Endodermal cell (in vitro differentiated cells): ENCODE measurements at places on chromosomes 2 and 18.

GRCh38 chr2:168643979-168644378, 158.5 kb upstream of the NOSTRIN start:
- peaks cover 7% of the 10 kb centered on the region for H3K4me1 ChIP-seq
- H3K27ac ChIP-seq = no peak overlapping the region
- DNase-seq = no peak
- H3K4me3 ChIP-seq = no peak overlapping the region
- peaks cover 3% of the 10 kb centered on the region for H3K36me3 ChIP-seq
- H3K27me3 ChIP-seq = no peaks in the 10 kb centered on the region

DNA sequence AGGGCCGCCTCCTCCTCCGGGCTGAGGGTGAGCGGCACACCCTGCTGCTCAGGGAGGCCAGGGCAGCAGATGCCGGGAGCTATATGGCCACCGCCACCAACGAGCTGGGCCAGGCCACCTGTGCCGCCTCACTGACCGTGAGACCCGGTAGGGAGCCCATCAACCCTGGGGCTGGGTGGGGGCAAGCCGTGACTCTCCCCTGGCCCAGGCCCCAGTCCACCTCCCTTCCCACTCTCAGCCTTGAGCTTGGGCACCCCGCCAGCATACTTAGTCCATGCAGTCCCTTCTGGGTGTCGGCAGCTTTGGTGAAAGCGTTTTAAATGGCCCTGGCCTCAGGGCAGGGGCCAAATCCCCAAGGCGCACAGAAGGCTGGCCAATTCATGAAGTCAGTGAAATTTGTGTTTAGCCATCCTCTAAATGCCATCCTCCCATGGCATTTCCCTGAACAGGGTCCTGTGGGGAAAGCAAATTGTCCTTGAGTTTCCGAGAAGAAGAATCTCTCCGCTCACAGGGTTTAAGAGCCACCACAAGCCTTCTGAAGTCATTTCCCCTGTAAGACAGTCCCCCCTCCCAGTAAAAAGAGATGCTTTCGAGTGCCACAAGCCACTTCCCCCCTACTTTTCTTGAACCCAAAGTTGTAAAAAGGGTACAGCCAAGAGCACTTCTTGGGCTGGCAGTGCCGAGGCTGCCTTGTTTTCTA, 17.2 kb downstream of the SPEG start:
- H3K4me1 ChIP-seq = peaks cover 3% of the 10 kb centered on the region
- no peaks in the 10 kb centered on the region for H3K36me3 ChIP-seq
- H3K4me3 ChIP-seq = no peak overlapping the region
- H3K27me3 ChIP-seq = no peaks in the 10 kb centered on the region
- no peak overlapping the region for H3K27ac ChIP-seq

DNA sequence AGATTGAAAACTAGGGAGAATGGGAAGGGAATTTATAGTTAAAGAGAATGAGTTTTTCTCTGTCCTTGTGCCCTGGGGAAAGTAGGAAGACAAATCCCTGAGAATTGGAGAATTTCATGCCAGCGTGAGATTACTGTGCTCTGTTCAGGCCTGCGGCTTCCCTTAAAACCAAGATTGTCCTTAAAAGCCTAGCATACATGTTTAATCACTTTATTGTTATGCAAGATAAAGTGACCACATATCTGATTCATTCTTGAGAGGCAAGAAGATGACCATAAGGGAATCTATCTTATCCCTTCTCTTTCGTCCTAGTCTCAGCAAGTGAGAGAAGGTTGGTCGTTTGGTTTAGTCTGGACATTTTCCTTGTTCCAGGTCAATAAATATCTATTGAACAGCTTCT, 75.9 kb downstream of the ADCYAP1 start:
- H3K4me3 ChIP-seq = no peak overlapping the region
- H3K27me3 ChIP-seq = no peaks in the 10 kb centered on the region
- H3K4me1 ChIP-seq = peaks cover 4% of the 10 kb centered on the region
- DNase-seq = no peak
- H3K36me3 ChIP-seq = no peaks in the 10 kb centered on the region
- H3K27ac ChIP-seq = no peak overlapping the region

DNA sequence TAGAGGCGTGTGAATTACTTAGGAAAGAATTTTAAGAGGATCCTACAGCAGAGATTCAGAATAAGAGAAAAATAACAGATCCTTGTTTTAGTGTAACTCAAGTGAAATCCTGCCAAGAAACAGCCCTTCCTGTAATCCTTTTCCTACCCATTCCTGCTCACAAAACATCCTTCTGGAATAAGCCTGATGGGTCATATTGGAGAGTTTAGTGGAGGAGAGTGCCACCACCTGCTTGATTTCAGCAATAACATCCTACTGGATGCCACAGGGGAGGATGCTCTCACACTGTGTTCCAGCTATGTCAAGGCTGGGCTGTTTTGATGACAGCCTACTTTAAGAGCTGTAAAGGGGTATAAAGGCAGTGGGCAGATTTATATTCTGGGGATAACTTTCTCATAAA, 54.8 kb upstream of the CCDC178 start:
- peak; percentile 81 for DNase-seq
- no peak overlapping the region for H3K4me3 ChIP-seq
- no peaks in the 10 kb centered on the region for H3K4me1 ChIP-seq
- no peak overlapping the region for H3K27ac ChIP-seq
- H3K27me3 ChIP-seq = no peaks in the 10 kb centered on the region
- H3K36me3 ChIP-seq = no peaks in the 10 kb centered on the region

DNA sequence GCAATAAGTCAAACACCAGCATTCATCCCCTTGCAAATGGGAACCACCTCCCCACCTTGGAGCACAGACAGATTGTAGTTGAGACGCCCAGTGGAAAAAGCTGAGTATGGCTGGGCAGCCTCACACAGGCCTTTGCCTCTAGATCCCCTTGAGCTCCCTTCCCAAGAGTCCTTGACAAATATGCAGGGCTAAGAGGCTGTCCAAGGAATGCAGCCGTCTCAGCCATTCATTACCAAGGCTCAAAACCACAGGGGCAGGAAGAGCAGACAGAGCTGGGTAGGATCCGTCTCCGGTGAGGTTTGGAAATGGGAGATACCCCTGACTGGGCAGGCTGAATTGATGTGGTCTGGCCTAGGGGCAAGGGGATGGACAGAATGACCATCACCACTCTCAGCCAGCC, 557.1 kb downstream of the TNS1 start:
- no peak for DNase-seq
- no peak overlapping the region for H3K4me3 ChIP-seq
- no peak overlapping the region for H3K27ac ChIP-seq

DNA sequence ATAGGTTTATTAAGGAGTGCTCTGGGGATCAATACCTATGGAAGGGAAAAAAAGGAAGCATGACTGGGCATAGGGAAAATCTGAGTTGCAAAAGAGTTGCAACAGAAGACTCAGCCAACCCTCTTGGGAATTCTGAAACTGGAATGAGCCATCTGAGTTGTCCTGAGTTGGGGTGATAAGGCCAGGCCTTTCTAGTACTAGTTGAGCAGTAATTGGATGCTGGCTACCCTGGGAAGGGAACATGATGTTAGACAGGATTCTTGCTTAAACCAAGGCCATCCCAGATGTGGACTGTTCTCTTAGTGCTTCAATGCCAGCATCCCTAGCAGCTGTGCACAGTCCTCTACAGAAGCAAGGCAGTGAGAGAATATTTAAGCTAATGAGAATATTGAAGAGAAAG, 348.8 kb upstream of the GULP1 start:
- DNase-seq = no peak
- no peaks in the 10 kb centered on the region for H3K27me3 ChIP-seq
- H3K36me3 ChIP-seq = no peaks in the 10 kb centered on the region
- H3K27ac ChIP-seq = no peak overlapping the region
- no peak overlapping the region for H3K4me3 ChIP-seq

- no peaks in the 10 kb centered on the region for H3K27me3 ChIP-seq
- no peak overlapping the region for H3K27ac ChIP-seq
- H3K36me3 ChIP-seq = no peaks in the 10 kb centered on the region
- H3K4me3 ChIP-seq = no peak overlapping the region
These were observed 162.3 kb upstream of the ZSWIM2 start for GRCh38 chr2:187011206-187011832.

DNA sequence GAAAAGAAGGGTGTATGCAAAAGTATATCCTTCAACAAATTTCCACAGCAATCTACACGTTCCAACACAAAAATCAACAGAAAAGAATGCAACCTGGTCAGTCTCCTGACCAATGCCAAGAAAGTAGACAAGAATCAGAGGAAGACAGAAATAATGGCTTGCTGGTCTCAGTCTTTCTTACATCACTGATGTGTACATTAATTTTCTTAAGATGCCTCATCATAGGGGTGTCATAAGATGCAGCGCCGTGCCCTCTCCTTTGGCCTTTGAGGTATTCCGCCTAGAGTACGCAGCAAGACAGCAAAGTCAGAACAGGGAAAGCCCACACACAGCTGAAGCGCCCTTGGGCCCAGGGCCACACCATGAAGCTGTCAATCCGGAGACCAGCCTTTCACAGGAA, 112.9 kb downstream of the RIF1 start:
- H3K4me3 ChIP-seq = no peak overlapping the region
- no peak for DNase-seq
- no peaks in the 10 kb centered on the region for H3K36me3 ChIP-seq
- H3K27ac ChIP-seq = no peak overlapping the region

GRCh38 chr2:120607506-120607905, 128.2 kb upstream of the GLI2 start:
- no peak overlapping the region for H3K4me3 ChIP-seq
- H3K27me3 ChIP-seq = no peaks in the 10 kb centered on the region
- DNase-seq = no peak
- H3K36me3 ChIP-seq = no peaks in the 10 kb centered on the region
- H3K27ac ChIP-seq = no peak overlapping the region
- H3K4me1 ChIP-seq = no peaks in the 10 kb centered on the region

DNA sequence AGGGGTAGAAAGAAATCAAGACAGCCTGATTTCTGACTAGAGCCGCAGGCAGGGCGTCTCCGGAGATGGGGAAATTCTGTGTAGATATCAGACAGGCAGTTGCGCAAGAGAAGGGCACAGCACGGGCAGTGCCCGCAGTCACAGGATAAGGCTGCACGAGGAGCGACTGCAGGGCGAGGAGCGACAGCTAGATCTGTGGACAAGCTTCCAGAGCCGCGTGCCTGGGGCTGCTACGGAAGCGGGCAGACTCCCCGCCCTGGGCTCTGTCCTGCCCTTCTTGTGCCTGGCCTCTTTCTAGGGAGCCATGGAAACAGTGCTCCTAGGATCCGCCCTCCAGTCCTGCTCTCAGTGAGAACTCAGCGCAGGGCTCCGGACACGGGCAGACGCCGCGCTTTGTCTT, 12.6 kb downstream of the MC5R start:
- no peaks in the 10 kb centered on the region for H3K4me1 ChIP-seq
- DNase-seq = no peak
- no peak overlapping the region for H3K4me3 ChIP-seq
- no peaks in the 10 kb centered on the region for H3K27me3 ChIP-seq
- H3K36me3 ChIP-seq = no peaks in the 10 kb centered on the region

DNA sequence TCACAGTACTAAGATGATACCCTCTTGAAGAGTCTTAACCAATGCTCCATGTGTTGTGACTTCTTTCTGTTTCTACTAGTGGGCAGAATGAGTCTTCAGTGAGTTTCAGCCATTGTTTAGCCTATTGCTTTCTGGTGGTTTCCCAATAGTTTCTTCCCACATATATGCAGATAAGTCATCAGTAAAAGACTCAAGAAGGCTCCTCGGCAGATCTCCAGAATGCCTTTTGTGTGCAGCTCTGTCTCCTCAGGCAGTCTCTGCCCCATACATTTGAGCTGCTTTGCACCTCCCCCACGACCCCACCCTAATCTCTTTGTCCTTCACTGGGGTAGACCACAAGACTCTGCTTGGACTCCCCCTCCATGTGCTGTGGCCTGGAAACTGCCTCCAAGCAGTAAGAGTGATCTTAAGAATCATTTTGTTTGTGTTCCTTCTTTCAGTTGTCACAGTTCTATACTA, 71.6 kb upstream of the CHRNA1 start:
- H3K4me1 ChIP-seq = no peaks in the 10 kb centered on the region
- DNase-seq = no peak
- no peaks in the 10 kb centered on the region for H3K36me3 ChIP-seq
- H3K4me3 ChIP-seq = no peak overlapping the region
- no peaks in the 10 kb centered on the region for H3K27me3 ChIP-seq

DNA sequence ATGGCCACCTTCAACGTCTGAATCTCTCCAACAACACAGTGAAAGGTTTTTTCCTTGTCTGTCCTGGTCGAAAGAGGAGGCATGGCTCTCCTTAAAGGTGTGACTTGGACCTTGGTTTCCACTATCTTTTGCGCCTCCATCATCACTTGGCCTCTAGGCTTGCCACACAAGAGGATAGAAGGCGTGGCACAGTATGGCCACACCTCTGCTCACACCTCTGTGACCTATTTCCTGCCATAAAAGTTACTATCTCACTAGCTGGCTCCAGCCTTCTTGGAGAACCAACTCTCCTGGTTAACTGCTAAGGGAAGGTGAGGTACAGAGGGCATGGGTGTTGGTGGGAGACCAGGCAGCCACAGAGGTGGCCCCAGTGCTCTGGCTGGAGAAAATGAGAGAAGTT, 165.9 kb downstream of the UXS1 start:
- H3K4me3 ChIP-seq = no peak overlapping the region
- no peak for DNase-seq
- no peaks in the 10 kb centered on the region for H3K36me3 ChIP-seq
- no peak overlapping the region for H3K27ac ChIP-seq

DNA sequence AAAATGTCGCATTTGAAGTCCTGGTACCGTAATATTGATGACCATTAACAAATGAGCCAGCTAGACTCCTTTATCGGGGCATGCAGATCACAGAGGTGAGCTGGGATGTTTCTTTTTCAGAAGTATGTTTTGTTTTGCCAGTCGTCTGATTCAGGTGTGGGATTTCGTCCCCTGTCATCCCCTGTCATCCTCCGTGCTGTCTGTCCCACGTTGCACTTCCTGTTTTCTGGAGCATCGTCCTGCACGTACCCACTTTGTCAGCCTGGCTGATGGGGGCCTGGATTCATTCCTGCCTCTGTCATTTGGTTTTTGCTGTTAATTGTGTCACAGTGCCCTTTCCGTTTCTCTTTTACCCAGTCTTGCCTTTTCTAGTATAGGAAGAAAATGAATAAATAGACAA, 72.8 kb downstream of the ASAP2 start:
- H3K27me3 ChIP-seq = no peaks in the 10 kb centered on the region
- H3K27ac ChIP-seq = no peak overlapping the region
- no peak for DNase-seq
- H3K4me1 ChIP-seq = peaks cover 3% of the 10 kb centered on the region
- H3K36me3 ChIP-seq = no peaks in the 10 kb centered on the region
- no peak overlapping the region for H3K4me3 ChIP-seq

GRCh38 chr2:60433018-60433596, 120.3 kb downstream of the BCL11A start:
- H3K27ac ChIP-seq = no peak overlapping the region
- H3K36me3 ChIP-seq = no peaks in the 10 kb centered on the region
- no peak overlapping the region for H3K4me3 ChIP-seq
- peaks cover 8% of the 10 kb centered on the region for H3K27me3 ChIP-seq
- peaks cover 8% of the 10 kb centered on the region for H3K4me1 ChIP-seq
